ENCODE measurements at places on chromosomes 4 and X.

GRCh38 chrX:153875391-153876111 is 10.4 kb downstream of the L1CAM start:
- DNase-seq: peak; percentile 3

- DNase-seq: no peak
Observed at GRCh38 chr4:86250619-86251018, 109.2 kb downstream of the MAPK10 start.

GRCh38 chr4:137960371-137961050 is 281.6 kb downstream of the SLC7A11 start:
- DNase-seq: no peak

DNA sequence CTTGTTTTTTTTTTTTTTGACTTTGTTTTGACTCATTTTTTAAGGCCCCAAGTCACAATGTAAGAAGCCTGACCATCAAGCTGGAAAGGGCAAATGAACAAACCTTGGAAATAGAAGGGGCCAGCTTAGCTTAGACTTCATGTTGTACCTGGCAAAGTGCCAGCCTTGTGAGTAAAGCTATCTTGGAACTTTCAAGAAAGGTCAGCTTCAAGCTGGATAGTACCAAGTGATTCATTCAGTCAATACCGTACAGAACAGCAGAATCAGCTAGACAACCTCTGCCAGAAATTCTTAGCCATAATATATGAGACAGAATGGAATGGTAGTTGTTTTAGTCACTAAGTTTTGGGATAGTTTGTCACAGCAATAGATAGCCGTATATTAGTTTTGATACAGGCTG is 1492.2 kb upstream of the TENM3 start:
- no peak for DNase-seq

GRCh38 chrX:152202886-152203285 is 64.5 kb upstream of the MAGEA10 start:
- no peak for DNase-seq

- DNase-seq: no peak
Observed at GRCh38 chr4:145525291-145525740, 43.7 kb downstream of the SMAD1 start.

DNA sequence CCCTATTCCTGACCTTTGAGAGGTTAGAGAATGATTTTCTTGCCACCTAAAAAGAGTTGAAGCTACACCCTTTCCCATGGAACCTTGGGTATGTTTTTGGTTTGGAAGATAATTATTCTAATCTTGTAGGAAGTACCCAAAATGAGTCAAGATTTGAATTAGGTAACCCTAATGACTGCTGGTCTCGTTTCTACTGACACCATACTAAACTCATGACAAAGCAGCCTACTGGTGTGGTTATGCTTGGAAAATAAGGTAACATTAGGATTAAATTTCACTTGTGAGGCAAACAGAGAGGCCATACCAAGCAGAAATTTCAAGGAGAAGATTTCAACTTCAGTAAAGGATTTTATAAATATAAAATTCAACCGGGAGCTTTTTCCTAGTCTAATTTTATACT is 107.9 kb downstream of the FBXW7 start:
- DNase-seq: peak; percentile 12

GRCh38 chr4:149164282-149164681 is 651.4 kb downstream of the IQCM start:
- DNase-seq: no peak

GRCh38 chr4:7918981-7919380 is 20.7 kb downstream of the AFAP1 start:
- DNase-seq: no peak

GRCh38 chrX:123648028-123648810 is 84.6 kb downstream of the THOC2 start:
- no peak for DNase-seq

GRCh38 chrX:68114573-68115129 is 318.6 kb downstream of the OPHN1 start:
- peak; percentile 82 for DNase-seq

GRCh38 chr4:36053930-36054329 is 190.4 kb downstream of the ARAP2 start:
- no peak for DNase-seq

DNA sequence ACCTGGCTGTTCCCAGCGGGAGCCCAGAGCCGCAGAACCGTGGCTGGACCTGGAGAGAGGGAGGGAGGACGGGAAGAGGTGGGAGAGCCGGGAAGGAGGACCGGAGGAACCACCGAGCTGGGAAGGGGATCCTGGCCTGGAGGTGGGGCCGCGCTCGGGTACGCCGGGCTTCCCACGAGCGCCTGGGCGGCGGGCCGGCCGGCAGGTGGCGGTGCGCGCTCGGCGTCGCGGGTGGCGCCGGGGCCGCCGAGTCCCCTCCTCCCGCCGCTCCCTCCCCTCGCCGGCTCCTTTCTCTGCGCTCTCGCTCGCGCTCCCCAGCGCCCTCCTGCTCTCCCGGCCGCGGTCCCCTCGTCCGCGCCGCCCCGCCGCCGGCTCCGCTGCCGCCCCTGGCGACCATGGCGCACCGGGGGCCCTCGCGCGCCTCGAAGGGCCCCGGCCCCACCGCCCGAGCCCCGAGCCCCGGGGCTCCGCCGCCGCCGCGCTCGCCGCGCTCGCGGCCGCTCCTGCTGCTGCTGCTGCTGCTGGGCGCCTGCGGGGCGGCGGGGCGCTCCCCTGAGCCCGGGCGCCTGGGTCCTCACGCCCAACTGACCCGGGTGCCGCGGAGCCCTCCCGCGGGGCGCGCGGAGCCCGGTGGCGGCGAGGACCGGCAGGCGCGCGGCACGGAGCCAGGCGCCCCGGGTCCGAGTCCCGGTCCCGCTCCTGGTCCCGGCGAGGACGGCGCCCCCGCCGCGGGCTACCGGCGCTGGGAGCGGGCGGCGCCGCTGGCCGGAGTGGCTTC is at the start of gene SORCS2:
TSS of gene SORCS2 (plus strand) at position 287 of the 778 bp plus-strand sequence.
- DNase-seq: no peak

GRCh38 chrX:123917069-123917468 is 44.4 kb upstream of the STAG2 start:
- DNase-seq: no peak

GRCh38 chr4:163473130-163473529 is 424 bp downstream of the TKTL2 start:
- DNase-seq: no peak

DNA sequence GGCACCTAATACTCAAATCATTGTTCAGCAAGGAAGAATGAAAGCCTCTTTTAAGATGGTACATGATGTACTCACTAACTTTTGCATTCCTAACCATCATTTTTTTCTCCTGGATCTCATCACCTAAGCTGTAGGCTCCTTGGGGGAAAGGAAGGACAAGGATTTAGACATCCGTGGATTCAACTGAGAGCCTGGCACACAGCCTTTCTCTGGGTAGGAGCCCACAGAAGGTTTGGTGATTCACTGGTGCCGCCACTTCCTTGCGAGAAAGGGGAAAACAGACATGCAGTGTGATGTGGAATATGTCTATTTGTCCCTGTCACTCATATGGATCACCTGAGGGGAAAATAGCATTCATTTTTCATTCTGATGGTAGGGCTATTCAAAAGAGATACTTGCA is 147.3 kb downstream of the PCDH7 start:
- no peak for DNase-seq

- peak; percentile 86 for DNase-seq
Observed at GRCh38 chrX:38347136-38347535, 5.3 kb upstream of the OTC start.

DNA sequence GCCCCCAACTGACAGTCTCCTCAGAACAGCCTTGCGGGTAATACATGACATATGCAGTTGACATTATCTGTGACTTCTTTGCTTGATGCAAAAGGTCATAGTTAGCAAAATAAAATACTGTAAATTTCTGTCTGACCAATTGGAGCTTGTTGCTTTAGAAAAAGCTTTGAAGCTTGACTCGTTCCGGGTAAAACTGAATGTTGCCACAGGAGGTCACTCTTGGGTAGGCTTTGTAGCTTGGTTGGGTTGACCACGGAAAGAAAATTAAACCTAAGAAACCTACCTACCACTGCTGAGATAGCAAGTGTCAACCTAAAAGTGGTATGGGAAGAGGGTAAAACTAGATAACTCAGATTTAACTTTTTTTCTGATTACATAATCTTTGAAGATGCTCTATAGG is 23.2 kb downstream of the PRPS2 start:
- DNase-seq: peak; percentile 17

- DNase-seq: no peak
Observed at GRCh38 chr4:22181736-22182135, 233.2 kb upstream of the KCNIP4 start.

GRCh38 chr4:78652282-78652876 is 100.8 kb downstream of the ANXA3 start:
- DNase-seq: no peak

GRCh38 chr4:16691450-16691849 is 207.0 kb downstream of the LDB2 start:
- DNase-seq: no peak

DNA sequence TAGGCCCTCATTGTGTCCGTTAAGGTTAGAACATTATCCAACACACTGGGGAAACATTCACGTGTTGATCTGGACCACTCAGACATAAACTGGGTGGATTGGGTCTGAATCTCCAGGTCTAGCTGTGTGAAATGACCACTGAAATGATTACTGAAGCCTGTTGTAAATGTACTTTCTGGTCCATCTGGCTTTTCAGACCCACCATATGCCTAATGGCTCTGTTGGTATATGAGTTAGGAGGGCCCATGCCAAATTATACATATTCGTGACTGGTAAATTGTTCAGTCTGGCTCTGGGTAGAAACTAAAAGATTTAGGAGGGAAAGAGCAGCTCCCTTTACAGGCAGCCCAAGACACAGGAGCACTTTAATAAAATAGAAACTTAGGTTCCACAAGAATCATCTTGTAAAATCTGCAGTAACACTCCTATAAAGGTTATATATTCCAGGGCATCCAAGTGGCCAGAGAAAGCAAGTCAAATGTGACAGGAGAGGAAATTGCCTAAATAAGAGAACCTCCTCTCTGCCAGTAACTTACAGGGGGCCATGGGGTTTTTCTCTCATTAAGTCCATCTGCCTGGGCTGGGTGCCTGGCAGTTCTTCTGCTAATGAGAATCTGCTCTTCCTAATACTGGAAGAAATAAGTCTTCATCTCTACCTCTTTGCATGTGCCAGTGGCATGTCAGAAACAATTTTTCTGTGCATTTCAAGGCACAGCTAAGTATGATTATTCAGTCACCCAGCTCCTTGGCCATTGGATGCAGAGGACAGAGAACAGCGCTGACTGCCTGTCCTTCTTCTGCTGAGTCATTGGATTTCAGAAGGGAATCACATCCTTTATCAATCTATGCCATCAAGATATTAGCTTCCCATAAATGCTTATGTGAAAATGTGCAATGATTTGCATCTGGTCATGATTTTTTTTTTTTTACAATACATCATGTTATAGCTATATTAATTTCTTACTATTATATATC is 112.6 kb downstream of the GLRA2 start:
- DNase-seq: no peak

DNA sequence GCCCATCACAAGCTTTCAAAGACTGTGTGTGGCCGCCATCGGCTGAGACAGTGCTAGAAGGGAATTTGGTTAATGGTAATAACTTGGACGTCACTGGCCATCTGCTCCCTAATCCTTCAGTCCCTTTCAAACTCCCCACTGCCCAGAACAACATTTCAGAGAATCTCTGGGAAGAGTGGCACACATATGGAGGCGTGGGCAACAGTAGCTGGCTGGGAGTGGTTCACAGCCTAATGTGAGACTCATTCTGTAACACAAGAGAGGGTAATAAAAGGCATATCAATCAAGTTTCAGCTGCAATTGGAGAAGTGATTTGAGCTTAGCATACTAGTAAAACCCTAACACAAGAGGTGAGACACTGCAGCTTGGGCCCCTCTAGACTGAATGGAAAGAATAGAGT is 15.4 kb downstream of the SMIM10 start:
- no peak for DNase-seq

DNA sequence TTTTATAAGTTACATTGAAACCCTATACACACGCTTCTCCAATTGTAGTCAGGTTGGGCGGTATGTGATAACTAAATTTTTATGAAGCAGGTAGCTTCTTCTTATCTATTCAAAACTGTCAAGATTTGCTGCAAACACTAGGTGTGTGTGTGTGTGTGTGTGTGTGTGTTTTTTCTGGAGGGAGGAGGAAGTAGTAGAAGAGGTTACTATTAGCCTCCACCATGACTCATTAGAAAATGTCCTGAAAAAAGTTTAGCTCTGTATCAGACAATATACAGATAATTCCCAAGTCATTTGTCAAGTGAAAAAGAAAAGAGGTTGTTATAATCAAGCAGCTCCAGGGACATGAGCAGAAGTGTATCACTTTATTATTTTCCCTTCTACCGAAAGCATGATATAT is 33.9 kb downstream of the PCDH7 start:
- DNase-seq: no peak

GRCh38 chrX:9942086-9942485 is 25.1 kb upstream of the CLDN34 start:
- DNase-seq: peak; percentile 86

DNA sequence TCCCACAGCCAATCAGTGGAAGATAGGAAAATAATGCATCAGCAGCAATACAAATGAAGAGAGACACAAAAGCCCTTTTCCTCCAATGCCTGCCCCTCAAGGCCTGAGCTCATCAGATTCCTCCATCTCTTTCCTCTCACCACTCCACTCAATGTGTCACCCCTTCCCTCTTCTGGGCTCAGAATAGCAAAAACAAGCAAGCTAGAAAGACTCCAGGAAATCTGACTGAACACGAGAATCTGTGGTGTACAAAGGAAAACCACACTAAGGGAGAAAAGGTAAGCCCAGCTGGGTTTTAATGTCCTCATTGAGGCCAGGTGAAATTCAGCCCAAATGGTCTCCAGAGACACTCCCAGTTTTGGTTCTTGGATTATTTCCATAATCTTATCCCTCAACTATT is 46.3 kb downstream of the ARHGEF9 start:
- DNase-seq: no peak

GRCh38 chr4:10158333-10158942 is 41.8 kb upstream of the WDR1 start:
- no peak for DNase-seq

- peak; percentile 18 for DNase-seq
Observed at GRCh38 chrX:66731398-66731797, 92.5 kb upstream of the EDA2R start.

GRCh38 chrX:97332963-97333362 is 449.3 kb downstream of the RPA4 start:
- DNase-seq: no peak

GRCh38 chrX:28303486-28303885 is 283.8 kb upstream of the IL1RAPL1 start:
- DNase-seq: no peak

- DNase-seq: peak; percentile 62
Observed at GRCh38 chr4:182975806-182976205, 58.6 kb upstream of the DCTD start.

DNA sequence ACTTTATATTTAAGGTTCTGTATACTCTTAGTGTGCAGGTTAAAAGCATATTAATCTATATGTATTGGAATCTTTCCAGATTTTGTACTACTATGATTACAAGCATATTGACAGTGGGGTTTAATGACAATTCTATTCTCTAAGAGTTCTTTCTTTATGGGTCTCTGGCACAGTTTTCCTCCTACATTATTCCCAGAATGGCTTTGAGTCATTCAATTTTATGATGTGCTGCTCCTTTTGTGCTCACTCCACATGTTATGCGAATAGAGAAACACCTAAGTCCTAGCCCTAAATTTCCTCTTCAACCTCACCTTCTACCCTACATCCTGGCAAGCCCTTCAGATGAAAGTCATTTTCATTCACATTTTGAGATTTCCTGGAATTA is 209.9 kb upstream of the DIAPH2 start:
- no peak for DNase-seq

Data from MV-4-11 (cell line).